ENCODE measurements at places on chromosomes 4 and X.

DNA sequence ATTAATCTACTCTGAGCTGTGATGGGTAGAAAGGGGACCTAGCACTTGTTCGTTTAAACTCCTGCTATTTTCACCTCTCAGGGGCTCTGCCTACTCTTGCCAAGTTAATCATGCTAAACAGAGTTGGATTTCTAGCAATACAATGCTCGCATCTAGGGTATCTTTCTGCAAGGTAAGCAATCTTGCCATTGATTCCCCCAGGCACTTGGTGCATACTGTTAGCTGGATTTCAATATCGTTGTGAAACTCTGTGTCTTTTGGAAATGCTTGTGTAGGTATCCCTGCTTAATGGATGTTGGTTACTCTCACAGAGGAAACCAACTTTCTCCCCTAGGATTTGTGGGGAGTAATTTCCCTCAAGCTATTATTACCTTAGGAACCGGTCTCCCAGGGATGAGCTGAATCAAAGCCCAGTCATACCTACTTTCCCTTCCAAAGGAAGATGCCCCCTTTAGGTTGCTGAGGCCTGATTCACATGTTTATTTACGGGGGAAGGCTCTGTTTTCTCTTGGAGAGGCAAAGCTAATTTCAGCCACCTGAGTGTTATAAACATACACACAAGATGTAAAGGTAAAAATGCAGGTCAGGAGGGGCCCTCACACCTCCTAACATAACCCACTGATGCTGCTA lies 366.8 kb downstream of the FBXW7 start:
- DNase-seq = no peak

- no peak for DNase-seq
Observed at GRCh38 chr4:116064331-116064730, 950.9 kb upstream of the NDST4 start.

DNA sequence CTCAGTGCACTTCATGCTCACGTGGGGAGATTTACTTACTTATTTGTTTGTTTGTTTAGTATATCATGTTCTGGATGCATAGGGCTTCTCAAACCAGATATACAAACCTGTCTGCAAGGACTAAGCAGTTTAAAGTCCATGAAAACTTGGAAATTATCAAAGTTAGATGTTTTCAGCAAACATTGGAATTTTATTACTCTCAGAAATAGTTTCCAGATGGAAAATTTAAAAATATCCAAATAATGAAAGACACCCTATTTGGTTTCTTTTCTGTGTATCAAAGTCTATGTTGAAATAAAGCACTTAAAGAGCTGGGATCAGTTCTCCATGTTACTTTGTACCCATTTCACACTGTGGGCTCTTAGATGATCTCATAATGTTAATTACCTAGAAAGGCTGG lies 312.1 kb downstream of the PPP1R2C start:
- DNase-seq = no peak

- DNase-seq = no peak
Observed at GRCh38 chr4:160981083-160981482, 1182.7 kb downstream of the FSTL5 start.

GRCh38 chrX:2430265-2430825 lies 70.4 kb downstream of the DHRSX start:
- no peak for DNase-seq

GRCh38 chr4:63563288-63564014 lies 845.8 kb downstream of the TECRL start:
- no peak for DNase-seq

DNA sequence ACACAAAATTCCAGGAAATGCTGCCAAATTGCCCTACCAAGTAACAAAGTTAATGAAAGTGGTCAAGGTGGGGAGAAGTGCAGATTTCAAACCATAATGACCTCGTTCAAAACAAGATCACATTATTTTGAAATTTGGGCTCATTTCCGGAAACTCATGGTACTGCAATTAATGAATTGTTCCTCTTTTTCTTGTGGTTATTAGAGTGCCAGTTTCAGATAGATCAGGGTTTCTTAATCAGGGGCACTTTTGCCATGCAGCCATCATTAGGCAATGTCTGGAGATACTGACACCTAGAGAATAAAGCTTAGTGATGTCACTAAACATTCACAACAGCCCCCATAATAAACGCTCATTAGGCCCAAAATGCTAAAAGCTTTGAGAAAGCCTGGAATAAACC lies 381.5 kb upstream of the GALNT7 start:
- DNase-seq = no peak

- no peak for DNase-seq
Observed at GRCh38 chrX:47198026-47198686, 4.5 kb downstream of the UBA1 start.
